Hepatic stellate cell (primary cell): ENCODE measurements at places on chromosomes 7 and 10.

DNA sequence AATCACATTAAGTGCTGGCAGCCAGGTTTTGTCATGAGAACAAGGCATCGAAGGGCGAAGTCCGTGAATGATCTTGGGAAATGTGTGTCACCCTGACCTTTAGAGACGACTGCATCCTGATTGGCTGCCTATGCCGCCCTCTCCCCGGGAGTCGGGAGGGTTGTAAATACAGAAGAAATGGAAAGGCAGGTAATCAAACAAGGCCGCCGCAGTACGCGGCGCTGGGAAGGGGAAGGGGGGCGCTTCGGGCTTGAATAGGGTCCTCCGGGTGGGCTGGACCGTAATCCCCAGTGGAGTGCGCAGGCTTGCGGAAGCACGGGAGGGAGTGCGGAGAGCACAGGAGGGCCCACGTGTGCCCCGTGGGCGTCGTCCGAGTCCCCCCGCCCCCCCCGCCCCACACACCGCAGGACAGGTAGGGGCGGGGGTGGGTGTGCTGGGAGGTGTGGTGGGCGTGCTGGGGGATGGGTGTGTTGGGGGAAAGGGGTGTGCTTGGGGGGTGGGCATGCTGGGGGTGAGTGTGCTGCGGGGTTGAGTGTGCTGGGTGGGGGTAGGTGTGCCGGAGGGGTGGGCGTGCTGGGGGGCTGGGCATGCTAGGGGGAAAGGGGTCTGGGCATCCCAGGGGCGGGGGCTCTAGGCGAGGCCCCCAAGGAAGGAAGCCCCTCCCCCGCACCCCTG, 169.4 kb downstream of the ARHGAP12 start:
- peak; percentile 50 for DNase-seq

- no peak for DNase-seq
Measured at GRCh38 chr10:22479419-22479818, 134.1 kb downstream of the SPAG6 start.

DNA sequence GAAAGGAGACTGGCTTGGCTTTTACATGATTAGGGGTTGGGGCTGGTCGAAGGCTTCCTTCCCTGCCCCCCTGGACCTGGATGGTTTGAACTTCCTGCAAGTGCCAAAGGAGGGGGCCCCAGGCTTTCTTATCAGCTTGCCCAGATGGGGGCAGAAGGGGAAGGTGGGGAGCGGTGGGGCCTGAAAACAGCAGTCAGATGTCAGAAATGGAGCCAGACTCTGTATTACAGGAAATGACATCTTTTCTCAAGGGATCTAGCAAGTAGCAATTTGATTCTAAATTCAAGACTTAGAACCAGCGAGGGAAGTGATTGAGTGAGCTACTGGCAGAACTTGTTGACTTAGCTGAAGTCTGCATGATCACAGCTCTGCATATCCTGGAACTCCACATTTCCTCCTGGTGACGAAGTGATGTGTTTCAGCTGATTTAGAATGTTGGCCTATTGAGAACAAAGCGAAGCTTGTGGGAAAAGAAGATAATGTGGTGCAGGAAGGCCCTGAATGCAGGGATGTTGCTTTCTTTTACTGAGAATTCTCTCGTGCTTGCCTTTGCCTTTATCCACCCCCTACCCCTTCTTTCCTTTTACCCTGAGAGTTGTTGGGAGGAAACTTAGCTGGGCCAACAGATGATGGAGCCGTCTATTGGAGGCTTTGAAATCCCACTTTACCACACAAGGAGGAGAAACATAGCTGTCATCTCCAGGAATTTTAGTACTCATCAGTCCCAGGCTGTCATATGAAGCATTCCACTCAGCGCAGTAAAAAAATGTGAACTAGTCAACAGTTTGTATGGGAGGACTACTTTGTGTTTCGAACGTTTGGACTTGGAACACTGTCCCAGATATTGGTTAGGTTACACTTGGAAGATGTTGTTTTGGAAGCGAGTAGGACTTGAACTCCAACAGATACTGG, 43.2 kb downstream of the CCNY start:
- DNase-seq = peak; percentile 74

GRCh38 chr10:14052931-14053330, 277.8 kb downstream of the FRMD4A start:
- DNase-seq = no peak

DNA sequence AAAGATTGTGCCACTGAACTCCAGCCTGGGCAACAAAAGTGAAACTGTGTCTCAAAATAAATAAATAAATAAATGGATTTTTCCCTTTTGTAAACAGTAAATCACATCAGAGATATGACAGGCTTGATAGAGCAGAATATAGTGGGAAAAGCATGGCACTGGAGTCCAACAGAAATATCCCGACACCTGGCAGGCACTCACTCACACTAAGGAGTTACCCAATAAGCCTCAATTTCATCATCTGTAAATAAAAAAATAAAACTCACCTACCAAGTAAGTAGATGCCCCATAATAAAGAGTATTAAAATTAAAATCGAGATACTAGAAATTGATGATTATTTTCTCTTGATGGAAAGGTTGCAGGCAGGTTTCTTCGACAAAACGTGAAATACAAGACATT, 1.7 kb downstream of the ATE1 start:
- DNase-seq = no peak

DNA sequence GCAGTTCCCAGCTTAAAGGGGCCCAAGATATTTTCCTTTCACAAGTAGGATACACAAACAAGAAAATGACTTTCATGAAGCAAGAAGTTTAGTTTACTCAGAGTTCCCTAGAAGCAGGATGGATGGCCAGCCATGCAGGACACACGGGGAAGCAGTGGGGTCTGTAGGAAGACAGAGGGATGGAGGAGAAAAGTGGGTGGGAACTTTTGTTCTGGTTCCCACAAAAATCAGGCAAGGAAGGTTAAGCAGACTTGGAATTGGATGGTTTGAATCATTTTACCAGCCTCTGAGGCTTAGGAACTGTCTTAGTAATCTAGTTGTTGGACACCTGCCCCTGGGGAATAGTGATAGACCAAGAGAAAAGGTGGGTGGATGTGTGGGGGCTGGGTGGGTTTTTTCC, 263.3 kb upstream of the VSTM2A start:
- no peak for DNase-seq

DNA sequence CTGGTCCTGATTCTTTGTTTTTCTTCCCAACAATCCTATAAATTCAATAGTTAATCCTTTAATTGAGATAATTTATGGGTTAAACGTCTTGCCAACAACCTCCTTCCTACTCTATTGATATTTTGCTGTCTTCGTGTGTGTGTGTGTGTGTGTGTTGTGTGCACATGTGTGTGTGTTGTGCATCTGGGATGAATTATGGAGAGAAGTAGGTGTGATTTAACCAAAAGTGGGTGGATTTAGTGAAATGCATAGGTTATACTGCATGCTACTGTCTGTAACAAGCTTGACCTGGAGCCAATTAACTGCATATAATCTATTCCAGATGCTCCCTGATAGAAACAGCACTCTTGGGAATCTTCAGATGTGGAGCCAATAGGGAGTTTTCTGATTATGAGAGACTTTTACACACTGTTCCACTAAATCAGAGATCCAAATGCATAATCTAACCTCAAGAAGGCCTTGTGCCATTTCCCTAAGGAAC, 61.2 kb downstream of the SEMA3D start:
- no peak for DNase-seq

DNA sequence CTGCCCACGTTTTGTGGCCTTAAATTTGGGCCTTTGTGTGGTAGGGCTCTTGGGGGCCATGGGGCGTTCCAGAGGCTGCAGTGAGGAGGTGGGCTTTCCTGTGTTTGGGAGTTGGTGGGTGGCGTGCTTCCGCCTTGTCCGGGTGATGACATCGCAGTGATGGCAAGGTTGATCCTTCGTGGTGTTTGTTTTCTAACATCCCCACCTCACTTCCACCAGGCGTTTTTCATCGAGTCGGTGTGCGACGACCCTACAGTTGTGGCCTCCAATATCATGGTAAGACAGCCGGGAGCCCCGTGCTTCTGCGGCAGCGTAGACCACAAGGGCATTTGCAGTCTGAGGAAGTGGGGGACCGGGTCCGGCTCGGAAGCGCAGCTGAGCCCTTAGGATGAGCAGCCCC, 14.2 kb downstream of the PFKFB3 start:
- no peak for DNase-seq

DNA sequence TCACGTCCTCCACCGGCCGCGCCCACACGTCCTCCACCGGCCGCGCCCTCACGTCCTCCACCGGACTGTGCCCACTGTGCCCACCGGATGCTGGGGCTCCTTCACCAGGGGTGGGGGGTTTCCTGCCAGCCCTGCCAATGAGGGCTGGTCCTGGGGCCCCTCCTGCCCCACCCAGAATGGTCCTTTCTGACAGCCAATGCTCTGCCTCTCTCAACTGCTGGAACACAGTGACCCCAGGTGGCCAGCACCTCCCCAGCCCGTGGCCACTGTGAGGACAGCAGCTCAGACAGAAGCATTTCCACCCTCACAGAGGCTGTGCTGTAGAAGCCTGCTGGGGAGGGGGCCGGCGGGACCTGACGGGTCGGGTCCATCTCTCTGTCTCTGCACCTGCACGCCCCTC, 90.1 kb upstream of the DNAAF5 start:
- DNase-seq = peak; percentile 83

DNA sequence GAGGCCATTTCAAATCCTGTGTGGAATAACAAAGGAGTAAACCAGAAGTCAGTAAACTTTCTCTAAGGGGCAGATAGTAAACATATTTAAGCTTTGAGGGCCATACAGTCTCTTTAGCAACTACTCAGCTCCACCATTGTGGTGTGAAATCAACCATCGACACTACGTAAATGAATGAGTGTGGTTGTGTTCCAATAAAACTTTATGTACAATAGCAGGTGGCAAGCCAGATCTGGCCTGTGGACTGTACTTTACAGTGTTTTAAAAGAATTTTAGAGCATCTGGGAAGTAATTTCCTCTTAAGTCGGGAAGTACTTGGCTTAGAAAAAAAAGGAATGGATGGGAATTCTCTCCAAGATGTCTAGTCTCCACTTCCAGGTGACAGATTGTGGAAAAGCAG, 71.3 kb downstream of the ARHGAP22 start:
- no peak for DNase-seq

- DNase-seq = no peak
Measured at GRCh38 chr7:157943561-157943960, 606.8 kb downstream of the DNAJB6 start.

- no peak for DNase-seq
Measured at GRCh38 chr10:70807556-70807955, 8.2 kb upstream of the SGPL1 start.

GRCh38 chr10:48651293-48651692, 33.4 kb upstream of the WDFY4 start:
- DNase-seq = no peak

DNA sequence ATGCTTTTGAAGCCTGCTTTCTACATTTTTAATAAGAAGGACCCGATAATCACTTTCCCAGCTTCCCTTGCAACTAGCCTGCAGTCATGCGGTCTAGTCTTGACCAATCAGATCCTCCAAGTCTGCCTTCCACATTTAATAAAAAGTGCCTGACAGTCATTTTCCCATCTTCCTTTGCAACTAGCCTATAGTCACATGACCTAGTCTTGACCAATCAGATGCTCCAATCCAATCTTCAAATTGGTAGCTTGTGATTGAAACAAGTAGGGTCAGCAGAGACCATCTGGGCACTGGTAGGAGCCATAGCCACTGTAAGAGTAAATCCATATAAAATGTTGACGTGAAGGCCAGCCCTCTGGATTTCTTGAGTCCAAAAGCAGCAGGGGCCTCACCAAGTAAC, 80.0 kb downstream of the NPTX2 start:
- no peak for DNase-seq

DNA sequence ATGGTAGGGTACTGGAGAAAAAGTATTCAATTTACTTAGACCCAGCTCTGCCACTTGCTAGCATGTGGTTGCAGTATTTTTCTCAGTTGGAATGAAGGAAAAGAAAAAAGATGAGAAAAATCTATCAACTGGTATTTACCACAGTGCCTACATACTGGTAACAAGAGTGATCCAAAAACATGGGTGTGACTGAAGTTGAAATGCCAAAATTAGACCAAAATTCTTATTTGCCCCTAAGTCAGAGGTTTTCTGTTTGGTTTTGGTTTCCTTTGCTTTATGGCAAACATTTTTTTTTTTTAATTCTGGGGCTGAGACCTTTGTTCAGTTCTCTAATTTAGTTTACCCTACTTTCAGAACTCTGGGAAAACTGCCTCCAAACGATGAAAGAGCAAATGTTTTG, 12.3 kb downstream of the HYCC1 start:
- no peak for DNase-seq

- DNase-seq = no peak
Measured at GRCh38 chr10:4252701-4253100, 467.7 kb upstream of the KLF6 start.

- DNase-seq = no peak
Measured at GRCh38 chr7:111098011-111098925, 7.3 kb downstream of the LRRN3 start.

- no peak for DNase-seq
Measured at GRCh38 chr10:102998399-102998907, 80.4 kb downstream of the CNNM2 start.

DNA sequence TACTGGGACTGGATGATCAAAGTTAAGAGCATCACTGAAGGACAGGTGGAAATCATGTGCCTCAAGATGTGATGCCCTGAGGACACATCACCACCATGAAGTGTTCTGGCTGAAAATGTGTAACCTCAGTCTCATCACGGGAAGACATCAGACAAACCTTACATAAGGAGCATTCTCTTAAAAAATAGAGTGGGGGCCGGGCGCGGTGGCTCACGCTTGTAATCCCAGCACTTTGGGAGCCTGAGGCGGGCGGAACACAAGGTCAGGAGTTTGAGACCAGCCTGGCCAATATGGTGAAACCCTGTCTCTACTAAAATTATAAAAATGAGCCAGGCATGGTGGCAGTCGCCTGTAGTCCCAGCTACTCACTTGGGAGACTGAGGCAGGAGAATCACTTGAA, 65.6 kb downstream of the LOXL4 start:
- DNase-seq = no peak

DNA sequence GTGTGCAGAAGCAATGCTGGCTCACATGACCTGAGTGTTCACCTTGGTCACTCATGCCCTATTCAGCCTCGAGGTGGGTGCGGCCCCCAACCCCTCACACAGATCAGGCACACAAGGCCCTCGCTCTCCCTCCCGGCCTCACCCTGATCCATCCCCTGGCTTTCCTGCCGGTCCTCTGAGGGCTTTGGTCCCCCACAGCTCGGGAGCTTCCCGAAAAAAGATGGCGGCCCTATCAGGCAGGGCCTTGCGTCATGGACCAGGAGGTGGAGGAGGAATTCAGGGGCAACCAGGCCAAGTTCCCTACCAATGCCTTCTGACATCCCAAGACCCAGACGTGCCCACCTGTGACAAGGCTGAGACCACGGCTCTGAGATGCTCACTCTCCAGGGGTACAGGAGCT, 43.7 kb upstream of the DNAAF5 start:
- DNase-seq = no peak

DNA sequence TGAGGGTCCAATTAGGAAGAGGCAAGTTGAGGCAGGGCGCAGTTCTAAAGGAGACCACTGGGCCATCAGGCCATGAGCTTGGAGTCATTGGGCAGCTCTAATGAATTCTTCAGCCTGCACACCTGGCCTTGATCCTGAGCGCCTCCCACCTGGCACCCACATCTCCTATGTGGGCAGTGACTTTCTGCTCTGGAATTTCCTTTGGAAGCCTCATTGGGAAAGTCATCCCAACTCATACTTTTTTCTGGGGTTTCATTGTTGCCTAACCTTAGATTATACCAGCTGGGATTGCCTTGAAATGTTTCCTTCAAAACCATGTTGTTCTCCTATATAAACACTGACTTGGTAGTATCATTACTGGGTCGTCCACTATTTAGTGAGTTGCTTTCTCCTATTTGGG, 54.1 kb downstream of the PLPP4 start:
- DNase-seq = no peak
